Cortex of kidney (tissue), 1 donor: ENCODE measurements at places on chromosomes 11 and 22.

DNA sequence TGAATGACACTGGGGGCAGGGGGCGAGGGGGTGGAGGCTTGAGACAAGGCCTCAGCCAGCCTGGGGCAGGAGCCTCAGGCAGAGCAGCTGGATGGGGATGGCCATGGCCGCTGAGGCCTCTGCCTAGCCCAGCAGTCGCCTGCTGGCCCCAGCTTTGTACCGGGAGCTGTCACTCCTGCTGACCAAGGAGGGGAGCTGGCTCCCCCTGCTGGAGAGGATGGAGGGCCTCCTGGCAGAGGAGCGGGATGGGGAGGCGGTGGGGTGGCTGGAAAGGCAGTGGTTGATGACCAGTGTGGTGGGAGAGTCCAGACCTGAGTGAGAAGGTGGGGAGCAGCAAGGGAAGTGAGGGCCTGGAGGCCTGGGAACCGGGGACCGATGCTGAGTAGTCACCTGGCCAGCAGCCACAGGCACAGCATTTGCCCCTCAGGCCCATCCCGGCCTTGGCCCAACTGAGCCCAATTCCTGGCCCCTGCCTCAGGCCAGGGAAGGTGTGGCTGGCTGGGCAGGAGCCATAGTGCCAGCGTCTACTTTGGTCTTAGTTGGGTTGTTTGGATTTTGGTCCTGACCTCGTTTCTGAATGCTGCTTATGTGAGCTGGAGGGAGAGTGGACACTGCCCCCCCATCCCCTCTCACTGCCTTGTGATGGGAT, 6.0 kb upstream of the SUSD2 start:
- no peak for DNase-seq

- no peak for DNase-seq
These were observed 541.7 kb downstream of the METTL15 start for GRCh38 chr11:28649922-28650321.

DNA sequence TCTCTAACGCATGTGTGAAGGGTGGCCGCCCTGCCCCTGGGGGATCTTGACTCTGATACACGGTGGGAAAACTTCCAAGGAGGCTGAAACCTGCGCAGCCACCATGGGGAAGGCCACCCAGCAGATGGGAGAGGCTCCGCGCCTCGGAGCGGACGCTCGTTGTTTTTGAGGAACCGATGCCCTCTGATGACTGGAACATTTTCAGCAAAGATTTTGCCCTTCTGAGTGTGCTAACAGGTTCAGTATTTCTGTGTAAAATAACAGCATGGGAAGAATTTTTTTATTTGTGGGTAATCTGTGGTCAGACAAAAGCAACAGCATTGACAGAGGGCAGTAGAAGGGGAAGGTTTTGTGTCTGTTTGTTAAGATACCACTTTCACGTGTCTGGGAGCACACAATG, 16.7 kb downstream of the MB start:
- DNase-seq: no peak

GRCh38 chr22:27238935-27239510, 562.5 kb downstream of the MN1 start:
- no peak for DNase-seq

GRCh38 chr11:130462101-130462885, 13.8 kb downstream of the ADAMTS15 start:
- DNase-seq: no peak

DNA sequence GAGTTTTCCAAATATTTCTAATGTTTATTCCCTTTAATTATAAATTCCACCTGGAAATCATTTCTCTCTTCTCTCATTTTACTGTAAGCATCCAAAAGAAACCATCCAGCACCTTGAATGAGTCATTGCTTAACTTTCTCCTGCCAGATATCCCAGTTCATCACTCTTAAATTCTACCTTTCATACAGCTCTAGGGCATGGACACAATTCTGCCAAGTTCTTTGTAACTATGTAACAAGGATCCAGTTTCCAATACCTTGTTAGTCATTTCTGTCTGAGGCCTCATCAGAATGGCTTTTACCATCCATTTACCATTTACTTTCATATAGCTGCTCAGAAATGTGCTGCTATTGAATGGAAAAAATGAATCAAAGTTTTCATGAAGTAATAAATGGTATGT, 455.4 kb upstream of the TENM4 start:
- no peak for DNase-seq

GRCh38 chr11:21928847-21929246, 264.0 kb upstream of the ANO5 start:
- DNase-seq: no peak

DNA sequence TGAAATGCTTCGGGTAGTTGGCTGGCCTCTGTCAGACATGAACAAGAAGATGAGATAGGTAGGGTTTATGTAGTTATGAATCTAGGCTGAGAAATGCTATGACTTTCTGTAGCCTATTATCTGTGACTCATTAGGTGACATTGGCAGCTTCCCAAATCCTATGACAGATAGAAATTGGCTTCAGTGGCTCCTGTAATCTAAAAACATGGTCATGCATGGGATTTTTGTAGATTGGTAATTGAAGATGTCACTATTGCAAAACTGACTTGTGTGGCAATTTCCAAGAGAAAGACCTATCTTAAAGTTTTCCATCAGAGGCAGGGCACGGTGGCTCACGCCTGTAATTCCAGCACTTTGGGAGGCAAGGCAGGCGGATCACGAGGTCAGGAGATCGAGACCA, 29.4 kb upstream of the GRIK4 start:
- no peak for DNase-seq

- DNase-seq: no peak
These were observed 10.2 kb upstream of the SF1 start for GRCh38 chr11:64788321-64789215.
